ENCODE measurements at places on chromosomes 1 and 21.

- no peak for DNase-seq
Measured at GRCh38 chr1:30085811-30086770, 637.3 kb downstream of the MATN1 start.

- no peak for DNase-seq
Measured at GRCh38 chr1:64474665-64475439, 4.9 kb downstream of the CACHD1 start.

DNA sequence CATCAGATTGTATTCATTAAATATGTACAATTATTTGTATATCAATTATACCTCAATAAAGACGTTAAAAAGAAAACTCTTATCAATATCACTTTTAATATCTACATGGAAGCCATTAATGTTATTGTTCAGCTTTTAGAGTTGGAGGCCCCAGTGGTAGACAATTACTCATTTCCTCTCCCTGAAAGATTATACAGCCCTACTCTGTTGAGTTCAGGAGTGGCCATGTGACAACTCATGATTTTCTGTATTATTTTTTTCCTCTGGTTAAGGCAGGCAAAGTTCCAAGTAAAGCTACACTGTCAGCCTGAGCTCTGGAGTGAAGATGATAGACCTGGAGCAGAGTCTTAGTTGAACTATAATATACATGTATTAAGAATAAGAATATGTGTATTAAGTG, 247.9 kb upstream of the B3GALT2 start:
- DNase-seq: no peak

DNA sequence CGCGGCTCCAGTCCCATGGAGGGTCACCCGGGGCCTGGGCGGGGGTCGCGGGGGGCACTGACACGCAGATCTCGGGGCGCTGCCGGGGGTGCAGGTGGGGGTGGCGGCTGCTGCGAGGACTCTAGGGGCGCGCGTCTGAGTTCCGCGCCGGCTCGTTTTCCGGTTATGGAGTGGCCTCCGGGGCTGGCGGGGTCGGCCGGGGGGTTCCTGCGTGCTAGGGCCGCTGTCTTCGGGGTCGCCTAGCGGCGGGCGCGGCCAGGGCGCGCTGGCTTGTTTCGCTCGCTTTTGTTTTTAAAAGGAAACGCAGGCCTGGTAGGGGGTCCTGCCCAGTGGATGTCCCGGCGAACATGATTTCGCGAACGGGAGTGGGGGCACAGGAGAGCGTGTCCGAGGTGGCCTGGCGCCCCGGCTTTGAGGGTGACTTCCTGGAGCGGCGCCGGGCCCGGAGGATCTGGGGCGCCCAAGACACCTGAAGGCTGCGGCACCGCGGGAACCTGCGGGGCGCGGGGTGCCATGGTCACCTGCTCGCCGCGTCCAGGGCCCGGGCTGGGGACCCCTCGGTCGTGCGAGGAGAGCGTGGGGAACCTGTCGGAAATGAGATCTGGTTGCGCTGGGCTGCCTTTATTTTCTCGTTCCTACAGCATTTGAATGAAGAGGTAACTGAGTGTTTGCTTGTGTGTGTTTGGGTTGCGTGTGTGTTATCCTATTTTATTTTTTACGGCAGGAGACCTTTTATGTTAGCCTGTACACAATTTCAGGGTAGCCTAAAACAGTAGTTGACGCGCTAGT, 618 bp downstream of the ETS2 start:
- DNase-seq: no peak

- DNase-seq: no peak
Measured at GRCh38 chr1:220498188-220498587, 29.7 kb upstream of the MARK1 start.

DNA sequence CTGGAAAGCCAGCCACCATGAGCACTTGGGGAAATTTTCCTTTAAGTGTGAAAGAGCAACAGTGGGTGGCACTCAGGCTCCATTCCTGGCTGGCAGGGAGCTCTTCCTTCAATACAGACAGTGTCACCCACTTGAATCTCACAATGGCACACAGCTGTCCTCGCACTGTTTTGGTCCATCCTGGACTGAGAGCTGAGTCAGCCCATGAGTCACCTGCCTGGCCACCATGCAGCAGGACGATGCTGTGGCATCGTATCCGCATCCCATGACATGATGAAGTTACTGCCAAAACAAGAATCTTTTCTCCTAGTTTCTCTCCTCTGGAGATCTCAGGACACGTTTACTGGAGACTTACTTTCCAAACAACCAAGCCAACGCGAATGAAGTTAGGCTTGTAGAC, 6.0 kb downstream of the TMPRSS2 start:
- DNase-seq: peak; percentile 23

DNA sequence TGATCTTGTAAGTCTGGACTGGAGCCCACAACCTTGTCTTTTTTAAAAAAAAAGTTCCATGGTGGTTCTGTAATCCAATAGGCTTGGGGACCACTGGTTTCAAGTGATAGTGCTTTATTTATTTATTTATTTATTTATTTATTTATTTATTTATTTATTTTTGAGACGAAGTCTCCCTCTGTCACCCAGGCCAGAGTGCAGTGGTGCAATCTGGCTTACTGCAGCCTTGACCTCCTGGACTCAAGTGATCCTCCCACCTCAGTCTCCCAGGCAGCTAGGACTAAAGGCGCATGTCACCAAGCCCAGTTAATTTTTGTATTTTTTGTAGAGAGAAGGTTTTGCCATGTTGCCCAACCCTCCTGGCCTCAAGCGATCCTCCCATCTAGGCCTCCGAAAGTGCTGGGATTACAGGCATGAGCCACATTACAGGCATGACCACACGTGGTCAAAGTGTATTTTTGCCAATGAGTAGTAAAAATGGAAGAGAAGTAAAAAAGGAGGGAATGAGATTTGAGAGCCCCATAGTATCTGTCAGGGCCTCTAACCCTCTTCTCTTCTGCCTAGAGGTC, 44.8 kb upstream of the ARHGAP29 start:
- no peak for DNase-seq
